ENCODE measurements at places on chromosomes 6 and 20.

DNA sequence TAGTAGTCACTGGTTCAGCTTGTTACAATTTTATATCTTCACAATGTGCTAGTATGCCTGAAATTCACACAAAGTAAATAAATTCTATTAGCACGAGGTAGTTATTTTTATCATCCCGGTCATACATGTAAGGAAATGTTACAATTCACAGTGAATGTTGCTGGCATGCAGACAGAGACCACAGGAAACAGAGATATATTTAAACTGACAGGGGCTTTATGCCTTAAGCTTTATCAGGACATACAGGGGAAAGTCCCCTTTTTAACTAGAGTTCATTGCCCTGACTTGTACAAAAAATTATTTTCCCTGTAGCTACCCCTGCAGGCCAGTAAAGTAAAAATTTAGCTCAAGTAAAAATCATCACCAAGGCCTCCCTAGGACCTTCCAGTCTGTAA, 712.0 kb upstream of the NRSN1 start:
- peak; percentile 17 for DNase-seq

- DNase-seq, result no peak
These were observed 27.4 kb downstream of the STX11 start for GRCh38 chr6:144177726-144178125.

- no peak for DNase-seq
These were observed 1.5 kb upstream of the MTO1 start for GRCh38 chr6:73460056-73460455.

GRCh38 chr20:40029589-40029988, 659.4 kb downstream of the MAFB start:
- DNase-seq, result no peak

GRCh38 chr20:4229415-4229814, 214.1 kb upstream of the RNF24 start:
- DNase-seq, result no peak

DNA sequence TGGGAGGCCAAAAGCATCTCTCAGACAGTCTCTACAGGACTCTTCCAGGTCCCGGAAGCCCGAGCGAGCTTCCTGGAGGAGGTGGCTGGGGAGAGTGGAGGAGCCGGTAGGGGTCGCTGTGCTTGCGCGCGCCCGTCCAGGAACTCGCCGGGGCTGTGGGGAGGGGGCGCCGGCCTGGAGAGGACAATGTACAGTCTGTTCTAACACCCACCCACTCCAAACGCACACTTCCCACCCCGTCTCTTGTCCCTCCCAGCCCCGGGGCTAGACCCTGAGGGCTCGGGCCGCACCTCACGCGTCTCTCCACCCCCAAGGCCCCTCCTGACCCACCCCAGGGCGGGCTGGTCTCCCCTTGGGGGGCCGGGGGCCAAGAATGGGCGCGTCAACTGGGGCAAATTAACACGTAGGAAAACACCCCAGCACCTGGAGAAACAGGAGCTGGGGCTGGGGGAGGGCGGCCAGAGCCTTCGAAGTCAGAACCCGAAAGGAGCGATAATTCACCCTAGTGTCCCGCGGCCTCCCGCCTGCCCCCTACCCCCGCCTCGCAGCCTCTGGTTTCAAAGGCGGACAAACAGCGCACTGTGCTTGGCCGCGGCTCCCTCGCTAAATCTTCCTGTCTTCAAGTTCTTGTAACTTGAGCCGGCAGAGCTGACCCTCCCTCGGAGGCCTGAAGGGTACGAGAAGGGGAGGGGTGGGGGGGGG, 103.2 kb upstream of the FOXP4 start:
- peak; percentile 10 for DNase-seq

- no peak for DNase-seq
These were observed 50.0 kb downstream of the GJA10 start for GRCh38 chr6:89944181-89944755.

GRCh38 chr20:35674921-35675320, 10.2 kb upstream of the CPNE1 start:
- DNase-seq, result no peak

DNA sequence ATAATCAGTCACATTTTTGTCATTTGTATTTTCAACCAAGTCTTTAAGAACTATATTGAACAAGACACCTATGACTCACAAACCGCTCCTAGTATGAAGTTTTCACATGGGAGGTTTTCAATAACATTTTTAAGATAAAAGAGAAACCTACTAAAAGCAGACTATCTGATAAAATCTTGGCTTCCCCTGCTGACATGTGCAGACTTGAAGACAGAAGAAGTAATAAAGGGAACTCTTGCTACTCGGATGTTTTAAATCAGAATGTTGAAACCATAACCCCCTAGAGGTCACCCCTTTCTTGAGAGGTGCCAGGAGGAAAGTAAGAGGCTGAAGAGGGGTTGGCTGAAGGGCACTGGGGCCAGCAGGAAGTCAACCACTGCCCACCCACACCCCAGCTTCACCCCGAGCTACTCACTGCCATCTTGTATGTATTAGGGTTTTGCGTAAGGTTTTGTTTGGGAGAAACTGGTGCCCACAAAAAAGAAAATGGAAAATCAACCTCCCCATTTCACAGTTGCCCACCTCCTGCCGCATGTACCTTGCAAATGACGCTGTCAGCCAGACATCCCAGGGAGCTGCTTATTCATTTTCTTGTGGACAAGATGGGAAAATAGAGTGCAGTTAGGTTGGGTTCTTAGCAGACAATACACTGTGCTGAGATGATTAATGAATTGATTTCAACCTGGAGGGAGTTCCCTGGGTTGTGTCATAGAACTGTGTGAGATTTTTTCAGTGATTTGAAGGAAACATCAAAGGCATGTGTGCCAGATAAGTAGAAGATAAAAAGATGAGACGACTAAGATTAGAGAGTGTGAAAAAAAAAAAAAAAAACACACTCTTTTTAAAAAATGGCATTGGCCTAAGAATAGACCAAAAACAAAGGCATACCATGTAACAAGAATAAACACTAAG, 83.2 kb upstream of the TAB2 start:
- DNase-seq, result peak; percentile 61

GRCh38 chr6:51468704-51469103, 618.7 kb downstream of the PKHD1 start:
- DNase-seq, result no peak

Data from ELR (cell line).